RKO (cell line): ENCODE measurements at places on chromosomes 4 and X.

DNA sequence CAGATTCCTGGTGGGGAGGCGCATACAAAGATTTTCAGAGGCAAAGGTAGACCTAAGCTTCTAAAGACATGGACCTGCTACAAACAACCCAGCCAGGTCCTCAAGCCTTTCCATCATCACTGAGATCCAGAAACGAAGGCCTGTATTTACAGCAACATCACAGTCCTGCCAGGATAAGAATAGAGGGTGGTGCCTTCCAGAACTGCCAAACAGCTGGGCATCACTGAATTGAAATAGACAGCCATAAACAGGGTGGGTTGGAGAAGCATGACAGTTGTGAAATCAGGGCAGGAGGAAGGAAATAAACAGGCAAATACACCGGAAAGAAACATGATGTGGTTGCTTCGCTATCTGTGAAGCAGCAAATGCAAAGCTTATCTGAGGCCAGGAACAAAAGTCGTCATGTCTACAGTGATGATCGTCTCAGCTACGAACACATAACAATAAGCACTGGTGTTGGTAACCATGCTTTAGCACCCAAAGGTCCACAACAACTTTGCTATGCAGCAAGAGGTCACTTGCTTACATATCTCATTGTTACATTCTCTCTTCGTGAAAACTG, 6.7 kb upstream of the TMEM154 start:
- DNase-seq, result no peak

- peak; percentile 98 for DNase-seq
These were observed 345.4 kb upstream of the GATB start for GRCh38 chr4:152106113-152106763.

- DNase-seq, result no peak
These were observed 48.7 kb upstream of the WDR19 start for GRCh38 chr4:39133623-39134022.

GRCh38 chrX:119552508-119552907, 12.7 kb downstream of the STEEP1 start:
- DNase-seq, result no peak

GRCh38 chr4:148651991-148652390, 209.8 kb upstream of the NR3C2 start:
- DNase-seq, result no peak

GRCh38 chrX:65596270-65597034, 61.9 kb upstream of the LAS1L start:
- peak; percentile 7 for DNase-seq

GRCh38 chr4:1415681-1415981, 9.4 kb upstream of the NKX1-1 start:
- DNase-seq, result no peak

DNA sequence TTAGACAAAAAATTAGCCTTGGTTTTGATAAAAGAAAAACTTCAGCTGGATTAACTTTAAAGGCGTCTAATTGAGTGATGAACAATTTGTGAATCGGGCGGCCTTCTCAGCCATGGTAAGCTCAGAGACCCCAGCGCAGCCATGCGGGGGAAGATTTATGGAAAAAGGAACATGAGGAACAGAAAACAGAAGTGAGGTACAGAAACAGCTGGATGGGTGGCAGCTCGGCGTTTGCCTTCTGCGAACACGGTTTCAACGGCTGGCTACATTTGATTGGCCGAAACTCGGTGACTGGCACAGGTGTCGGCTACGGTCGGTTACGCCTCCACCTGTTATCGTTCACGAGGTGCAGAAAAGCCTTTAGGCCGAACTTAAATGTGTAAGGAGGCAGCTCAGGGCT, 401.4 kb upstream of the FAT1 start:
- no peak for DNase-seq

DNA sequence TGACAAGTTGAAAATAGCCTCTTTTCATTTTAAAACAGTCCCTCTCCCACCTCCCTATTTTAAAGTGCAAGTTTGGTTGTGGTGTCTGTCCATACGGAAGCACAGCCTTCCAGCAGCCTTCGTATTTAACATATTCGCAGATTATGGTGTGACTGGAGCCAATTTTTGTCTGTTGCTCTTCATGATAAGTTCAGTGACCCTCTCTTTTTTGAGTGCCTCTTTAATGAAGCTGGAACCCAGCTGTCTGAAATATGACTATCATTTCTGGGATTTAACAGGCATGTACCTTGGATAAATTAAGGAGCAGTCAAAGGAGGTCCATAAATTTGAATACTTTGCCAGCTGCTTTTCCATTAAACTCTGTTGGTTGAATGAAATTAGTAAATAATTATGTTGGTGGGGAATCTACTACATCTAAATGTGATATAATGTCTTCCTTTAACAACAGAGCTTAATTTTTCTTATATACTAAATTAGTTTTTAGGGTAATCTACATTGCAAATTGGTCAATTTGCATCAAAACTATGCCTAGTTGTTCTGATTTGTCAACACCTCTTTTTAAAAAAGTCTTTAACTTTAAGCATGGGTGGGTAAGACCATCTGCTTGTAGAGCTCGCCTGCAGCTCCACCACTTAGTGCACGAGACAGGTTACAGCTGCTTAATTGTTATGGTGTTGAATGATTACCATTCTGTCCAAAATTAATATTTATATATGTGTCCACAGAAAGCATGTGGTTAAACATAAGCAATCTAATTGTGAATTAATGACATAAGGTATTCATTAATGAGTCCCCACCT, 216.6 kb downstream of the DCTD start:
- DNase-seq, result no peak

- DNase-seq, result no peak
These were observed 157.6 kb downstream of the DCK start for GRCh38 chr4:71151054-71151453.

GRCh38 chrX:56757327-56757726, 28.3 kb downstream of the NBDY start:
- DNase-seq, result no peak

DNA sequence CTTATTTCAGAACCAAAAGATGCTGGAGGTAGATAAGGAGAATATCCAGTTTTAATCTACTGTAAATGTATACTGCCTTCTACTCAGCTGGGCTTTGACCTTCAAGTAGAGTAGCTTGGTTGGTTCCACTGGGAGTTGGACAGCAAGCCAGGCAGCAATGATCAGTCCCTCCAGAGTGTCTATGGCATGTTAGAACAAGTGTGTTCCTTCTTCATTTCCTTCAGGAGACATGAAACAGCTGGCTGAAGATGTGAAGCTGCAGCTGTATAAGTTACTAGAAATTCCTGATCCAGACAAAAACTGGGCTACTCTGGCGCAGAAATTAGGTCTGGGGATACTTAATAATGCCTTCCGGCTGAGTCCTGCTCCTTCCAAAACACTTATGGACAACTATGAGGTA, 111.1 kb downstream of the NFKB1 start:
- DNase-seq, result no peak

DNA sequence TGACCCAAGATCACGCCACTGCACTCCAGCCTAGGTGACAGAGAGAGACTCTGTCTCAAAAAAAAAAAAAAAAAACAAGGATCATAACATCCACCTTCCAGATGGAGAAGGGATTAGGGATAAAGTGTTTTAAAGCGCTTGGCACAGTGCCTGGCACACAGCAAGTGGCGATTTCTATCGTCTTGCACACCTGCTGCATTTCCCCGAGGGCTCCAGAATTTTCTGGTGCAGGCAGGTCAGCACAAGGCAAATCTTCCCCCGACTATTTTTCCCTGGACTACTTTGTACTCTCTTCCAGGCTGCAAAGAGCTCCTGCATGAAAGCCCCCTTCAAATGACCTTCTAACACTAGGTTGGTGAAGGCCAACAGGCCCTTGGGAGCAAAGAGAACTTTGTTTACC, 57.3 kb downstream of the APBB2 start:
- no peak for DNase-seq

DNA sequence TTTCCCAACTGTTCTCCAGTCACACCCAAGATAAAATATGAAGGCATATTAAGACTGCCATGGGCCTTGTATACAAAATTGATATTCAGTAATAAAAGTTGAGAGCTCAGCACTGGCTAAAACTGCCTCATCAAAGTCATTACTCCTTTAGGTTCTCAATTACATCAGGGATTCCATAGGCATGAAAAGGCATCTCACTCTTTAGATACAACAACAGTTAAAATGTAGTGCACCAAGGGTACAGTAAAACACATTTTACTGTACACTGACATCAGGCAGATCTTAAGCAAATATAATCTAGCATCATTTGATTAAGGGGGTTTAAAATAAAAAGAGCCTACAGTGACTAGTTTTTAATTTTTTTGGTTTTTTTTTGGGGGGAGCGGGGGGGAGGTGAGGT, 107.7 kb downstream of the PPP3CA start:
- no peak for DNase-seq

- no peak for DNase-seq
These were observed 22.7 kb downstream of the SCML1 start for GRCh38 chrX:17759990-17760389.

GRCh38 chrX:154008521-154008920, 11.2 kb downstream of the IRAK1 start:
- no peak for DNase-seq

DNA sequence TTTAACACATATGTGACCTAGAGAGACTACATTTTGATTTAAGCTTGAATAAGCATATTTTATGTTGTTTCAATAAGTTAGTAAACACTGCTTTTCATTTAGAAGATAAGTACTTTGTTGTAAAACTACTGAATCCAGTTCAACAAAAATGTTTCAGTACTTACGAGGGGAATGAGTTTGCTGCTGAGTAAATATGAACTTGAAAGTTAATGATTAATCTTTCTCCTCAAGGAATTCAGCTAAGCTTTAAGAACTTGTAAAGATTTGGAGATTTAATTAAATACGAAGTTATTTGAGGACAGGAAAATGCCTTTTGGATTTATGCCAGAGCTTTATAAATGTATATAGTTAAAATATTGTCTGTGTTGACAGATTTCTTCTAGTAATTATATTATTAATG, 933.0 kb upstream of the LCORL start:
- no peak for DNase-seq

GRCh38 chr4:110614976-110615352, 7.9 kb downstream of the PITX2 start:
- DNase-seq, result no peak

- DNase-seq, result no peak
These were observed 109.6 kb downstream of the SPRY1 start for GRCh38 chr4:123506011-123506695.

GRCh38 chrX:19902110-19902509, 14.7 kb upstream of the SH3KBP1 start:
- DNase-seq, result no peak

GRCh38 chrX:155115174-155115819, 44.0 kb downstream of the BRCC3 start:
- DNase-seq, result no peak

DNA sequence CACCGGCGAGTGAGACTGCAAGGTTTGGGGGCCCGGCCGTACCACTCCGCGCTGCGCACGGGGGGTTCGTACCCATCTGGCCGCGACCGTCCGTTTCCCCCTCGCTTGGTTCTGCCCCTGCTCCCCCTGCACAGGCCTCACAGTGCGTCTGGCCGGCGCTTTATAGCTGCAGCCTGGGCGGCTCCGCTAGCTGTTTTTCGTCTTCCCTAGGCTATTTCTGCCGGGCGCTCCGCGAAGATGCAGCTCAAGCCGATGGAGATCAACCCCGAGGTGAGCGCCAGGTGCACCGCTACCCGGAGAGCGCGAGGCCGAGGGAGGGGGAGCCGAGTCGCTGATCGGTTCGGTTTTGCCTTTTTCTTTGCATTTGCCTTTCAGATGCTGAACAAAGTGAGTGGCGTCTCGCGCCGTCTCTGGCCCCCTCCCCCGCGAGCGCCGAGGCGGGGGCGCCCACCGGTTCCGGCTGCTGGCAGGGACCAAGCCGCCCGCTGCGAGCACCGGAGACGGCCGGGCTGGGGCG, at the start of gene UCHL1:
Gene UCHL1, plus strand, starts transcription at position 189 of the 517 bp plus-strand sequence. Its CDS starts 49 bp downstream, at position 238.
- DNase-seq, result no peak

- no peak for DNase-seq
These were observed 42.5 kb downstream of the VGLL1 start for GRCh38 chrX:136574548-136574947.

DNA sequence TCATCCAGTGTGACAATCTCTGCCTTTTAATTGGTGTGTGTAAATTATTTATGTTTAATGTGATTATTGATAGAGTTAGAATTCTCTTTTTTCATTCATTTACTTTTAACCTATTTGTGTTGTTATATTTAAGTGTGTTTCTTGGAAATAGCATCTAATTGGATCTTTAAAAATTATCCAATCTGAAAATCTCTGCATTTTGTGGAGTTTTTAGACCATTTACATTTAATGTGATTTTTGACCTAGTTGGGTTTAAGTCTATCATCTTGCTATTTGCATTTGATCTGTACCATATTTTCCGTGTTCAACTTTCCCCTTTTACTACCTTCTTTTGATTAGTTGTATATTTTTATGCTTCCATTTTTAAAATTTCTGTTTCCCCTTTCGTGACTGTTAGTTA, 71.3 kb downstream of the TENM3 start:
- no peak for DNase-seq

DNA sequence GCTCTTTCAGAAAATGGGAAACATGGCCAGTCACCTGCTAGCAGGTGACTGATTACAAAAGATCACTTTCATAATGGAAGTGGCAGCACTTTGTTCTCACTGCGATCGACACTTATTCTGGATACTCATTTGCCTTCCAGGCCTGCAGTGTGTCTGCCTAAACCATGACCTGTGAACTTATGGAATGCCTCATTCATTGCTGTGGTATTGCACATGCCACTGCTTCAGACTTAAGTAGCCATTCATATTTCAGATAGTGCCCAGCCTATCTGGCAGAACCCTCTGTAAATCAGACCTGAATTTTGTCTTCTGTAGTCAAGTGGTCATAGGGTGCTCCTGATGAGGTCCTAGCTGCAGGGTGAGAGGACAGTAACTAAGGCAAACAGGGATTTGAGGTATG, 23.3 kb upstream of the MGST2 start:
- no peak for DNase-seq

DNA sequence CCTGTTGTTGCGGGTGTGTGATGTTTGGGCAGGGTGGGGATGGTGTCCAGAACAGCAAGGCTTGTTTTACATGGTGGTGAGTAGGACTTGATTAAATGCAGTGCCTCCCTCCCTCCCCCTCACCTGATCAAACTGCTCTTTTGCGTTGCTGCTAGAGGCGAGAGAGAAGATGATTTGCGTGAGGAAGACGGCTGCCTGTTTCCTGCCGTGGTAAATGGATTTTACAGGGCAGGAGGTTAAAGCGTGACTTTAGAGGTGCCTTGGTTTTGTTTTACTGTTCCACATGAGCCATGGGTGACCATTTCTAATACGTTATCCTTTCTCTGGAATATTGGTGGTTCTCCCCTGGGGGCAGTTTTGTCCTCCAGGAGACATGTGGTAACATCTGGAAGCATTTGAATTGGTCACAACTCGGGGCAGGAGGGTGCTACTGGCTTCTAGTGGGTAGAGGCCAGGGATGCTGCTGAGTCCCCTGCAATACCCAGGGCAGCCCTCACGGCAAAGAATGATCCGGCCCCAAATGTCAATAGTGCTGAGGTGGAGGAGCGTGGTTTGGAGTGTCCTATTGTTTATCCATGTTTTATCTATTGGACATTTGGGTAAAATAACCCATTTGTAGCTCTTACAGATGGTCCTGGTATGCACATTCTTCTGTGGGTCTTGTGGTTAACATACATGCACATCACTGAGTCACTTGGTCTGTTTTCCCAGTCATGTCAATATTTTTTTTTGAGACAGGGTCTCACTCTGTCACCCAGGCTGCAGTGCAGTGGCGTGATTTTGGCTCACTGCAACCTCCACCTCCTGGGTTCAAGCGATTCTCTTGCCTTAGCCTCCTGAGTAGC, 73.7 kb downstream of the SHROOM2 start:
- DNase-seq, result no peak

- no peak for DNase-seq
These were observed 7.9 kb downstream of the LIAS start for GRCh38 chr4:39466747-39467146.
